Fibroblast of mammary gland (primary cell): ENCODE measurements at places on chromosomes 7 and 10.

GRCh38 chr7:46387646-46388045 is 466.6 kb upstream of the IGFBP3 start:
- peak; percentile 79 for DNase-seq

GRCh38 chr10:110901954-110902819 is 16.8 kb downstream of the BBIP1 start:
- DNase-seq, result peak; percentile 94

DNA sequence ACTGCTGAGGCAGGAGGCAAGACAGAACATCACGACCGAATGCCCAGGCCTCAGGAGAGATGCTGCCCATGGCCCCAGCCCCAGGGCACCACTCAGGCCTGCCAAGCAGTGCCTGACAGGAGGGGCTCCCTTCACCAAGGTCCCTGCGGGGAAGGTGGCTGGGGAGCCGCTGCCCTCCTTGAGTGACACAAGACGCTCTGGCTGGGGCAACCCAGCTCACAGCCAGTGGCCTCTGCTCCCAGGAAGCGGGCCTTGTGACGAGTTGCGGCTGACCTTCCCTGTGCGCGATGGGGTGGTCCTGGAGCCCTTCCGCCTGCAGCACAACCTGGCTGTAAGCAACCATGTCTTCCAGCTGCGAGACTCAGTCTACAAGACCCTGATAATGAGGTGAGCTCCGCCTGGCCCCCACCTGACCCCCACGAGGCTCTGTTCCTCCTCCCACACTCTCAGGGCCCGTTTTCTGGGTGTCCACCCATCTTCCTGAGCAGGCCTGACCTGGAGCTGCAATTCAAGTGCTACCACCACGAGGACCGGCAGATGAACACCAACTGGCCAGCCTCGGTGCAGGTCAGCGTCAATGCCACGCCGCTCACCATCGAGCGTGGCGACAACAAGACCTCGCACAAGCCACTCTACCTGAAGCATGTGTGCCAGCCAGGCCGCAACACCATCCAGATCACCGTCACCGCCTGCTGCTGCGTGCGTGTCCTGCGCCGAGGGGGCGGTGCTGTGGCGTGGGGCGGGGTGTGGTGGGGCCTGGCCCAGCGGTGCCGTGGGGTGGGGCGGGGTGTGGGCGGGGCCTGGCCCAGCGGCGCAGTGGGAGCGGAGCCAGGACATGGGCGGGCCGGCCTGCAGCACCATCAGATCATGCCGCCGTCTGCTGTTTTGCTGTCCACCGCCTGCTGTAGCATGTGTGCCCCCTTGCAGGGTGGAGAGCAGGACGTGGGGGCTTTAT is 12.8 kb downstream of the ZMIZ2 start:
- peak; percentile 57 for DNase-seq

- no peak for DNase-seq
Observed at GRCh38 chr7:138164804-138165203, 88.5 kb downstream of the AKR1D1 start.

DNA sequence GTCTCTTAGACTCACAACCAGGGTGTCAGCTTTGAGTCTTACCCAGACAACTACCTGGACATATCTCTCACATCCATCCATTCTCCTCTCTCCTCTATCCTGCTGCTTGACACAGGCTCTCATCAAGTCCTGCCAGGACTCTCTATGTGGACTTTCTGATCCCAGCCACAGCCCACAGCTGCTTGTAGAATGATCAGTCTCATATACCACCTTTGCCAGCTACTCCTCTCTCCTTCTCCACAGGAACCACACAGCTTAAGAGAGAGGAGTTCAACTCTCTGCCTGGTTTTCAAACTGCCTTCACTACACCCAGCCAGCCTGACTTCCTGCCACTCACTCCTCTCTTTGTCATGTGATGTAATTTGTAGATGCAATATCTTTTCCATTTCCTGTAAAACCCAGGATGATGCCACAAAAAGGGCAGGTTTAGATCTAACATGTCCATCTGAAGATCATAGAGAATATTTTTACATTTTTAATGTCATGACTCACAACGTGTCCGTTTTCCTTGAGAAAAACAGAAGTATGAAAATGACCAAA is 154.0 kb downstream of the RAB11FIP2 start:
- DNase-seq, result no peak

GRCh38 chr10:102652170-102652916 is 8.1 kb downstream of the TRIM8 start:
- DNase-seq, result no peak

DNA sequence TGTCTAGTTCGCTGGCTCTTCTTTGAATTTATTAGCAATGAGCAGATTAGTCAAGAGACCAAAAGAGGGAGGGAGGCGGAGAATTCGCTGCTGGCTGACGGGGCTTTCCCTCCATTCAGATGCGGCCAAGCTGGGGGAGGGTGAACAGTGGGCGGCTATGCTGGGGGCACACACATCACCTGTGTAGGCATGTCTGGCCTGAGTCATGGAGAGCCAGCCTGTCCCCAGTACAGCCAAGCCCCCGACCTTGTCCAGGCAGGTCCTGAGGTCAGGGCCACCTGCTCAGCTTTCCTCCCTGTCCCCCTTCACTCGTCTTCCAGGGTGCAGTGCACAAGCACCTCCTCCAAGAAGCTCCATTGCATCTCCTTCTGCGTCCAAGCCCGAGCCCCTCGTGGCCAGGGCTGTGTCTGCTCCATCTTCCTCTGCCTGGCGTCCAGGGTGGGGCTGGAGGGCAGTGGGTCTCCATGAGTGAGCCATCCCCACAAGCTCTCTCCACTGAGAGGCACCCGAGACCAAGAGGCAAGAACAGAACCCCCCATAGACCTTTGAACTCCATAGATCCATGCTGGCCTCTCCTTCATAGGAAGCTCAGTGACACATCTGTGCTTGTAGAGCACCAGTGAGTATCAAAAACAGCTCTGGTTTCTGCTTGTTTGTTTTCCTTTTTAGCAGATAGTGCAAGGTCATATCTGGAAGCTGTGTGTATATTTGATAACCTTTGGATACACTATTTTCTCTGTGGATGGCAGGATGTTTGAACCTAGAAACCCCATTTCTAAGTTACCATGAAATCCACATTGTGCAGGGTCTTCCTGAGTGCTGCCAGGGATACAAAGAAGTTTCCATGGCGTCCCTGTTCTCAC is 1.9 kb upstream of the DEPP1 start:
- DNase-seq, result no peak

- peak; percentile 19 for DNase-seq
Observed at GRCh38 chr7:115678086-115678982, 352.2 kb downstream of the TFEC start.

DNA sequence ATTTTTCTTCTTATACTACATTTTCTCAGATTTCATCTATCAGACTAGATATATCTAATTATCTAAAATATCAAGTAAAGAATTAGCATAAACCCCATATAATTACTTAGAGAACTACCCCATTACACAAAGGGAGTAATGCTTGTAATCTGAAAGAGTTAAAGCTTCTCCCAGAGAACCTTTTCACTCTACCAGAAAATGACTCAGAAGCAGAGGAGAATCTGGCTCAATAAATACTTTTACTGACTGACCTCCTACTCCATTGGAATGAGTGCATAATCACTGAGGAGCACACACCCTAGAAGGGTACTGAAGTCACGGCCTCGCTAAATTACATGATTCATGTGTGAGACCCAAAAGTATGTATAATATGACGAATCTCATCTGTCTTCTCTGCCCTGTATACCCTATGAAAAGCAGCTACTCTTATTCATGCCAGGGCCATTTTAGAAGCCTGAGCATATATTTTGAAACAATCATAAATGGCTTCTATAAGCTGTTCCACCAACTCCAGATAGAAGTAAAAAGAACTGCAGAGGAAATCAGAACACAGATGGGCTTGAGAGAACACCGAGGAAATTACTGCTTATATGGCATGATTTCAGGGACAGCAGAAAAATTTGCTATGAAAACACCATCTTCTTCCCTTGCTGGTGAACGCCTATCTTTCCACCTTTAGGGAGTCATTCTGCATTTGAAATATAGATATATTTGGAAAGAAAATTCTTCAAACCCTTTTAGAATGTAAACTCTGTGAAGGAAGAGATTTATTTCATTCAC is 32.7 kb downstream of the DNMBP start:
- peak; percentile 99 for DNase-seq

DNA sequence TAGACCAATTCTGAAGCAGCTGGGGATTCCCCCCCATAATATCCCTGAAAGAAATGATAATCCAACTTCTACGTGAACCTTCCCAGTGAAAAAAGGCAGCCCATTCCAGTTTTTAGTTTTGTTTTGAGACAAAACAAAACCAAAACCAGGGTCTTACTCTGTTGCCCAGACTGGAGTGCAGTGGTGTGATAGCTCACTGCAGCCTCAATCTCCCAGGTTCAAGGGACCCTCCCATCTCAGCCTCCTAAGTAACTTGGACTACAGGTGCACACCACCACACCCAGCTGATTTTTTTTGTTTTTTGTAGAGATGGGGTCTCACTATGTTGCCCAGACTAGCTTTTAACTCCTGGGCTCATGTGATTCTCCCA is 12.5 kb upstream of the ARPC1A start:
- no peak for DNase-seq

- DNase-seq, result peak; percentile 74
Observed at GRCh38 chr10:110706690-110707098, 62.6 kb downstream of the RBM20 start.

GRCh38 chr7:14403587-14403986 is 414.1 kb upstream of the ETV1 start:
- DNase-seq, result peak; percentile 19

- no peak for DNase-seq
Observed at GRCh38 chr7:2719007-2719406, 31.0 kb downstream of the AMZ1 start.

DNA sequence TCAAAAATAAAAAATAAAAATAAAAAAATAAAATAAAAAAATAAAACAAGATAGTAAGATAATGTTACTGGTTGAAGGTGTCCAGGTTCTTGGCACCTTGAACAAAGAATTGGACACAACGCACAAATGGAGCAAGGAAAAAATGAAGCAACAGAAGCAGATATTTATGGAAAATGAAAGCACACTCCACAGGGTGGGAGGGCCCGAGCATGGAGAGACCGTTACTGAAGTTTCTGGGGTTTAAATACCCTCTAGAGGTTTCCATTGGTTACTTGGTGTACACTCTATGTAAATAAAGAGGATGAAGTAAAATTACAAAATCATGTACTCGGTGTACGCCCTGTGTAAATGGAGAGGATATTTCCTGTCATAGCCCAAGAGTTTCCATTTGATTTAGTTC is 15.7 kb upstream of the PFKP start:
- no peak for DNase-seq

GRCh38 chr10:127012769-127013152 is 107.5 kb downstream of the DOCK1 start:
- peak; percentile 7 for DNase-seq

GRCh38 chr10:113770346-113770745 is 18.9 kb downstream of the PLEKHS1 start:
- DNase-seq, result no peak

DNA sequence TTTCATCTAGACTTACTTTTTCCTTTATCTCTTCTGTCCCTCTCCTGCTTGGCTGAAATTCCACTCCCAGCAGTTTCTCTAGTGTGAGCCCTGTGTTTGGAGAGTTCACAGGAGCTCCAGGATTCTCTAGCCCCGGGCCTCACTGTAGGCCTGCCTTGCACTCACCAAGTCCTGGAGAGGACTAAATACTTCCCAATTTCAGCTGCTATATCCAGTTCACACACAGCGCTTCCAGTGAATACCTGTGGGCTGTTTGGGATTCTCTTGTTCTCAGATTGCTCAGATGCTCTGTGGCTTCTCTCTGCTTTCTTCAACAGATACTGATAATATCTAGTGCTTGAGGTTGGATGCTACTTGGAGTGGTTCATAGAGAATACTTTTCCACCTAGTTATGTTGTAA is 46.0 kb downstream of the MINPP1 start:
- no peak for DNase-seq

DNA sequence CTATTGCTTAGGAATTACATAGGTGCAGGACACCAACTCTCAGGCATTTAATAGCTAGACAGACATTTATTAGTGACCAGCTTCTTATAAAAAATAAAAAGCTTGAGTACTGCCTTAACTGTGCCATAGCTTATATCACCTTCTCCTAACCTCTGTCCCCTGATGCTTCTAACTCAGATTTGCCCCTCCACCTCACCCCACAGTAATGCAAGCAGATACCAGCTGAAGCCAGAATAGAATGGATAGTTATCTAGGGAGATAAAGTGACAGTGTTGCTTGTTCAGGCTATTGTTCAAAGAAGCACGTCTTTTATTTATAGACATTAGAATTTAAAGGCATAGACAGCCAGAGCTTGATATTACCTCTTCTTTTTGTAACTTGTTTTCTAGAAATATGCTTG is 99.6 kb upstream of the GLCCI1 start:
- DNase-seq, result no peak

GRCh38 chr7:98994046-98994944 is 116.0 kb downstream of the TRRAP start:
- no peak for DNase-seq

DNA sequence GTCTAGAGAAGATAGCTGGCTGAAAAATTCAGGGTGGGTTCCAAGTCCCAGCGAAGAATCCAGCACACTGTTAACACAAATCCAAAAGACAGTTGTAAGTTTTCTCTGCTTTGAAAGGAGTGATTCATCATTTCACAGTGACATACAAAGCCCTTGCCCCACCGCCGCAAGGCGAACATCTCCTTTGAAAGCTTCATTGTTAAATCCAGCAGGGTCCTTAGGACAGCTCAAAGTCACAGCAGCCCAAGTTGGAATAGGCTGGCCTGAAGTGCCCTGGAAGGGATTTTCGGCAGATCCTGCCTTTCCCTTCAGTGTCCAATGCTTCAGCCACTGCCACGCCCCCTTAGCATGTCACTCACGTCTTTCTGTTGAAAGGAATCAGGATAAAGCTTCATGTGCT is 526.1 kb downstream of the CALN1 start:
- DNase-seq, result no peak

DNA sequence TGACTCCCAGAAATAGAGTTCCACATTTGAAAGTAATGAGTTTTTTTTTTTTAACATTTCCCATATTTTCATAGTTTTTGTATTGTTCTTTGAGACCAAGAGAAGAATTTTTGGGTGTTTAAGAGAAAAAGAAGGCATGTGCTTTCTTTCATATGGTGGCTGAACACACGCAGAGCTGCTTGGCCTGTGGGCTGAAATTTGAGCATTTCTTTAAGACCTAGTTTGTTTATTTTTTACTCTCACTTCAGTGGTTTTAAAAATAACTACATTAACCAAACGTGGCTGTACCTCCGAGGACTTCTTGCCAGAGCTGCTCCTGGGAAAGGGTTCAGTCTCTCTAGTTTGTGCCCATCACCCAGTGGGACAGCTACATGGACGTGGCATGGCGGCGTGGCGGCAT is 58.3 kb downstream of the INPP5A start:
- DNase-seq, result no peak

- no peak for DNase-seq
Observed at GRCh38 chr7:43703573-43703972, 25.8 kb downstream of the COA1 start.
